Posterior vena cava (tissue), 2 donors: ENCODE measurements at places on chromosomes 2 and 18.

GRCh38 chr18:28984731-28985130, 807.8 kb upstream of the CDH2 start:
- DNase-seq, result no peak

- DNase-seq, result no peak
Measured at GRCh38 chr18:45049578-45050319, 369.1 kb downstream of the SETBP1 start.

DNA sequence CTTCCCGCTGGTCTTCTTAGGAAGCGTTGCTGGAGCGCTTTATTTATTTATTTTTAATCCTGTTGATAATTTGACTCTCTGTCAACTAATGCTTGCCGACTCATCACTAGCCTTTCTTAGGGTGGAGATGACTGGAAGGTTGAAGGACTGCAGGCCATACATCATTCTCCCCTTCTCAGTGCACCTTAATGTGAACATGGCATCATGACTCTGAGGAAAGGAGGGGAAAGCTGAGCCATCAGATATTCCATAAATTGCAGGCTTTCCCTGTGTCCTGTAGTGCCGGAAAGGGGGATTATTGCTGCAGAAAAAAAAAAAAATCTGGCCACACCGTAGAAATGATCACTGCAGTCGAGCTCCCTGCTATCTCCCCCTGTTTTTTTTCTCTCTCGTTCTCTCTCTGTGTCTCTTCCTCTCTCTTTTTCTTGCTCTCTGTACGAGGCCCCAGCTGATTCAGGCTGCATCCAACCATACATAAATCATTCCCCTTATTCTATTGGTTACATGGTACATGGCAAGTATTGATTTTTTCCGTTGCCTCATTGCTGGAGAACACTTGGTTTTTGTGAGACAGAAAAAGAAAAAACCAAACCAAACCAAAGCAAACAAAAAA, 125.8 kb upstream of the EFEMP1 start:
- no peak for DNase-seq

- no peak for DNase-seq
Measured at GRCh38 chr2:217246108-217246507, 386.2 kb upstream of the TNP1 start.

GRCh38 chr2:167275046-167275445, 386.8 kb downstream of the XIRP2 start:
- DNase-seq, result no peak

DNA sequence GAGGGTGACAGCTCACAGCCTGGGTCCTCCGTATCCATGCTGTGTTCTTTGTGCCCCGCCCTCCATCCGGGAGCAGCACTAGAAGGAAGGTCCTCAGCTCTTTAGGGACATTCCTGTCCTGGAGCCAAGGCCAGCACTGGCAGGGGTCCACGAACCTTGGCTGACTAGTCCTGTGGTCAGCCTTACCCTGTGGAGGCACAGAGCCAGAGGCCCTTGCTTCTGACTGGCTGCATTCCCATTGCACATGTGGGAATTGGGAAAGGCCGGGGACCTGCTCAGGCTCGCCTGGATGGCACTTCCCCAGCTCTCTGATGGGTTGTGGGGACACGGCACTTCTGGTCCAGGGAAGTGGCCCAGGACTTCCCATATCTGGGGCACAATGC, 24.9 kb upstream of the RHOB start:
- peak; percentile 95 for DNase-seq

- no peak for DNase-seq
Measured at GRCh38 chr2:60353863-60354262, 199.6 kb downstream of the BCL11A start.

DNA sequence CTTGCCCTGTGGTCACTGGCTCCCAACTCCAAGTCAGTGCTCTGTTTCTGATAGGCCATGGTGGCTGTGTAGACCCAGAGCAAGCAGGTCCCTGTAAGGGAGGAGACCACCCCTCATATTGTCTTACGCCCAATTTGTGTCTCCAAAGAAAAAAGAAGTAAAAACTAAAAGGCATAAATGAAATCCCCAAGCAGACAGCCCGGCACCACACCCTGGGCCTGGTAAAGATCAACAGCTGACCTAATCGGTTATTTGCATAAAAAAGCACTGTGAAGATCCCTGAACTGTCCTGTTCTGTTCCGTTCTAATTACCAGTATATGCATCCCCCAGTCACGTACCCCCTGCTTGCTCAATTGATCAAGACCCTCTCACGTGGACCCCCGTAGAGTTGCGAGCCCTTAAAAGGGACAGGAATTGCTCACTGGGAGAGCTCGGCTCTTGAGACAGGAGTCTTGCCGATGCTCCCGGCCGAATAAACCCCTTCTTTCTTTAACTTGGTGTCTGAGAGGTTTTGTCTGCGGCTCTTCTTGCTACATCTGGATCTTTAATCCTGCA, 364.1 kb upstream of the HS6ST1 start:
- DNase-seq, result no peak

GRCh38 chr2:162890690-162891311, 52.2 kb upstream of the KCNH7 start:
- DNase-seq, result no peak

DNA sequence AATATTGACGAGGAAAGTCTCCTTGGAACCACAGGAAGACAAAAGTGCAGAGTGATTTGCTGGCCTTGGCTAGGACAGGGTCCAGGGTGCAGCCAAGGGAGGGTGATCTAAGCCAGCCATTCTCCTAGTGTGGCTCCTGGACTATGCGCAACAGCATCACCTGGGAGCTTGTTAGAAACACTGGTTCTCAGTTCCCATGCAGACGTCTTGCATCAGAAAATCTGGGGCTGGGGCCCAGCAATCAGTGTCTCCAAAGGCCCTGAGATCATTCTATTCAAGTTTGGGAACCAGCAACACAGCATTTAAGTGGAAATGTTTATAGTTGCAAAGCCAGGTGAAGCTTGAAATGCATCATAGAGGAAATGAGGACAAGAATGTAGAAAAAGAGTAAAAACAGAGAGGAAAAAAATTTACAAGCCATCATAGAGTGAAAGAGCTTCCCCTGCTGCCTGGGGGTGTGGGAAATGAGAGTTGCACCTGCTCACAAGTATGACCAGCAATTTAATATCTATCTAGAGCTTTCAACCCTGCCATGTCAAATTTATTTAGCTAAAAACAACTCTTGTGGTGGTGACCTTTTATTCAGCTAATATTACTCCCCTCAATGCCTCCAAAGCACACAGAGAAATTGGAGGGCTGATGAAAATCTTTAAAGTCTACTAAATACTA, 54.4 kb upstream of the SEC11C start:
- no peak for DNase-seq

DNA sequence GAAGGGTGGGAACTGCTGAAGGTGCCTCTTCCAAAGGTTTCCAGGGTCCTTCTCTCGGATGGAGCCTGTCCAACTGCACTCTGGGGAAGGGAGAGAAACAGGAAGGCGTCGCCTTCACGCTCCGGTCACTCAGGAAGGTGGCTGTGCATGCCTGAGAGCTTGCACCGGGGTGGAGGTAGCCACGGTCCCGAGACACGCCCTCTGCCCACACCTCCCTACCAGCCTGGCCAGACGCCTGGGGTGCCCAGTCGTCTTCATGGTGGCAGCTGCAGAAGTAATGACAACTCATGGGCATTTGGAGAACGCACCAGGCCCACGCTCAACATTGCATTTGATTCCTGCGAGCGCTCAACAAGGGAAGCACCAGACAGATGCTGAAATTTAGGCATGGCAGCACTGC, 59.9 kb downstream of the ADNP2 start:
- peak; percentile 75 for DNase-seq

GRCh38 chr2:169976335-169976851, 149.1 kb downstream of the UBR3 start:
- no peak for DNase-seq

- DNase-seq, result no peak
Measured at GRCh38 chr2:237194906-237195305, 109.2 kb downstream of the COPS8 start.

DNA sequence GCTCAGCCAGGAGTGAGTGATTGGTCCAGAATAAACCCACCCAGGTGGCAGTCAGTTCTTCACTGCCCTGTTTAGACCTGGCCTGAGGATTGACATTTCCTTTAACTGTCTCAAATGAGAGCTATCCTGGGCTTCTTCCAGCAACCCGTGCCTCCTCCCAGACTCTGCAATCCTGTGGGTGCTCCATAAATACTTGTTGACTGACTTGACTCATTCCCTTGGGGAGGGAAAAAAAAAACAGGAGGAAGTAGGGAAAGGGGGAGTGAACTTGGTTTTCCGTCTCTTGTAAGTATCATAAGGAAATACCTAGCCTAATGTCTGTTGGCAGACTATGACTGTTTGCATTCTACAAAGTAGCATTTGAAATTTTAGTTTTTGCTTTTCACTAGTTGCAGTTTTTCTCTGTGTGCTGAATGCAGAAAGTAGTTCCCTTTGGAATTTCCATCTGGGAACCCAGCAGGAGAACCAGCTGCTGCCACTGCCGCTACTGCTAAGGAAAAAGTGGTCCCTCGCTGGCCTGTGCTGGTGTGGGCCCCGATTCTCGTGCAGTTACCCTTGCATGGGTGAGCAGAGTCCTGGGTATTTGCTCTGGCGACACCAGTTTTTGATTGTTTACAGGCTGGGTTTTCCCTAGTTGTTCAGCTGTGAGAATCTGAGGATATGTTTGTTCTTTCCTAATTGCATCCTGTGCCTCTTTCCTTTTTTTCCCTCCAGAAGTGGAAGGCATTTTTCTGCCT, 78.8 kb downstream of the TGOLN2 start:
- peak; percentile 73 for DNase-seq

DNA sequence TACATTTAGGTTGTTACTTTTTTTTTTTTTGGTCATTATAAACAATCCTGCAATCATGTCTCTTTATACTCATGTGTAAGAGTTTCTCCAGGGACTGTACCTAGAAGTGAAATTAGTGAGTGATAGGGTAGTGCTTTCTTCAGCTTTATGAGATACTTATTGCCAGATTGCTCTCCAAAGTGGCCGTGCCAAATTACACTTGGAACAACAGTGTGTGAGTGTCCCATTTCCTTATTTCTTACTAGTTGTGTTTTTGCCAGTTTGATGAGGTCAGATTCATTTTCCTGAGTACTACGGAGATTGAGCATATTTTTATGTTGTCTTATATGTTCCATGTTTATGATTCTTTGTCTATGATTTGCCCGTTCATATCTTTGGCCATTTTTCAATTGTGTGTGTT, 39.2 kb downstream of the GALNT1 start:
- no peak for DNase-seq

GRCh38 chr2:141611-142010, 95.3 kb upstream of the FAM110C start:
- no peak for DNase-seq

- no peak for DNase-seq
Measured at GRCh38 chr2:135786823-135787222, 45.2 kb downstream of the UBXN4 start.

DNA sequence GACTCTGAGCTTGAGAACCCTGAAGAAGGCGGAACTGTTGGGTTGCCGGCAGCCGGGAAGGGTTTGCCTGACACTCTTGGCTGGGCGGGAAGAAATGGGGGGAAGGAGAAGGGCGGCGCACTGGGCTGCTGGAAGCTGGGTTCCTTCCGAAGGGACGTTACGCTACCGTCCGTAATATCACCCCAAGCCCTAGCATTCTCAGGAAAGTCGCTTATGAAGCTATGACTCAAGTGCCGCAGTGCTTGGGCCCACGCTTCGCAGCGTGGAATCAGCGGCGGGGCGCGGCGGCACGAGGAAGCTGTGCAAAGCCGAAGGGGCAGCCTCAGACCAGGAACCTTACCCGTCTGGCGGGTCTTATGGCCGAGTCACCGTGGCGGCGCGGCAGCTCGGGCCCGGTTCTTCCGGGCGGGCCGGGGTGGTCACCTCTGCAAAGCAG, 50.2 kb upstream of the SIGLEC15 start:
- peak; percentile 94 for DNase-seq

- DNase-seq, result no peak
Measured at GRCh38 chr18:45253973-45254708, 361.1 kb upstream of the SLC14A2 start.

GRCh38 chr2:2234398-2235195, 96.5 kb downstream of the MYT1L start:
- no peak for DNase-seq

- DNase-seq, result no peak
Measured at GRCh38 chr2:226865710-226866109, 29.9 kb downstream of the RHBDD1 start.

- peak; percentile 22 for DNase-seq
Measured at GRCh38 chr2:27290549-27290948, 8.3 kb downstream of the TRIM54 start.

GRCh38 chr2:129611471-129611870, 368.0 kb upstream of the RAB6C start:
- no peak for DNase-seq

- no peak for DNase-seq
Measured at GRCh38 chr2:169344736-169345485, 17.4 kb downstream of the LRP2 start.

DNA sequence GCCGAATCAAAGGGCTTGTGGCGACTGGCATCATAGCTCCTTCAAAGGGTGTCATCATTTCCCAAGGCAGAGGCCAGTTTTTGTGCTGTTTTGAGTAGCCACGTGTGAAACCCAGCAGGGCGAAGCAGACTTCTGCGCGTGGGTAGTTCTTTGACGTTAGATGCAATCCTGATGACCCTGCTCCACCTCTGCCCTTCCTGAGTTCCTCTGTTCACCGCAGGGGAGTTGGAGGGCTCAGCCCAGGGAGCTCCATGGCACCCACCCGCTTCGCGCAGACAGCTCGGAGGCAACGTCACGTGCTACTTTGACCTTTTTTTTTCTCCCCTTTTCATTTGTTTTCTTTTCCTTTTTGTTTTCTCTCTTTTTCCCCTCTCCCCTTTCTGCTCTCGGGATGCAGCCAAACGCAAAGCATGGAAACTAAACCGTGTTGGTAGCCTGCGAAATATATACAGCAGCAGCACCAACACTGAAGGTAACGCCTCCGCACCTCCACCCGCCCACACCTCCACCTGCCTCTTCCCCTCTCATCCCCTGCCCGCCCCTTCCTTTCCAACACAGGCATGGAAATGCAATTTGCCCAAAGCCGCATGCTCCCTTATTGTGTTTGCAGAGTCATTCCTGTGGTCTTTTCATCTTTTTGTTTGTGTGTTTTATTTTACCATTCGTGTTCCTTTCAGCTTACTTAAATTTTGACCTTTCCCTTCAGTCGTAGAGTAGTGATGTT, 153.6 kb downstream of the GBX2 start:
- DNase-seq, result no peak

DNA sequence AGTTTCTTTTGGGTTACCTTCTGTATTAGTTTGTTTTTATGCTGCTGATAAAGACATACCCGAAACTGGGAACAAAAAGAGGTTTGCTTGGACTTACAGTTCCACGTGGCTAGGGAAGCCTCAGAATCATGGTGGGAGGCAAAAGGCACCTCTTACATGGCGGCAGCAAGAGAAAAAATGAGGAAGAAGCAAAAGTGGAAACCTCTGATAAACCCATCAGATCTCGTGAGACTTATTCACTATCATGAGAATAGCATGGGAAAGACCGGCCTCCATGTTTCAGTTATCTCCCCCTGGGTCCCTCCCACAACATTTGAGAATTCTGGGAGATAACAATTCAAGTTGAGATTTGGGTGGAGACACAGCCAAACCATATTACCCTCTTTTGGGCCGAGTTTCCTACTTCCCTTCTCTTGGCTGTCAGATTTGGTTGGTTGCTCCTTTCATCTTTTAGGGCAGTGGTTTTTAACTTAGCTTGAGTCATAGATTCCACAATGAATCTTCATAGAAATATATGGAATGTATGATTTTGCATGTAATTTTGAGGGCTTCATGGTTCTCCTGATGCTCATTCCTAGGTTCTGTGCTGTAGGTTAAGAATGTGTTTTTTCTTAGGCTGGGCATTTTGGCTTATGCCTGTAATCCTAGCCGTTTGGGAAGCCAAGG, 44.2 kb downstream of the CEP192 start:
- no peak for DNase-seq
